ENCODE measurements at places on chromosomes 3 and 15.

GRCh38 chr3:38655708-38656300, 6.3 kb upstream of the SCN5A start:
- no peak for DNase-seq

DNA sequence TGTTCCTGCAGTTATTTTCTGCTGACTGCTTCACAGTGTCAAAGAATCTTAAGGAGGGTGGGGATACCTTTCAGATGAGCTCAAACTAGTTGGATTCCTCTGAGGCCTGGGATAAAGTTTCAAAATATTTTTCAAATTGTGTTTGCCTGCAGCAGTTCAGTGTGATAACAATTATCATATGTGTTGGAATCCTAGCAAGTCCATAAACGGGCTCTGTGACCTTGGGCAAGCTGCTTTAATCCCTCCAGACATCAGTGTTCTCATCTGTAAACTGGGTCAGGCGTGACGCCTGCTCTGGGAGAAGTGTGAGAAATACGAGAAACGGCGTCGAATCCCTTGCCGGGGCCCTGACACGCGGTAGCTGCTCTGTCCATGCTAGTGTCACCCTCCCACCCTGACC, 153.5 kb downstream of the UACA start:
- no peak for DNase-seq

- no peak for DNase-seq
These were observed 479.4 kb upstream of the CBLB start for GRCh38 chr3:106348139-106348690.

- DNase-seq: no peak
These were observed 58.5 kb downstream of the CEP63 start for GRCh38 chr3:134544316-134544715.

GRCh38 chr3:14457481-14457880, 55.1 kb downstream of the SLC6A6 start:
- DNase-seq: no peak

- DNase-seq: no peak
These were observed 91.5 kb upstream of the MEF2A start for GRCh38 chr15:99473981-99474906.

- DNase-seq: no peak
These were observed 222.0 kb downstream of the STT3B start for GRCh38 chr3:31754575-31755278.

DNA sequence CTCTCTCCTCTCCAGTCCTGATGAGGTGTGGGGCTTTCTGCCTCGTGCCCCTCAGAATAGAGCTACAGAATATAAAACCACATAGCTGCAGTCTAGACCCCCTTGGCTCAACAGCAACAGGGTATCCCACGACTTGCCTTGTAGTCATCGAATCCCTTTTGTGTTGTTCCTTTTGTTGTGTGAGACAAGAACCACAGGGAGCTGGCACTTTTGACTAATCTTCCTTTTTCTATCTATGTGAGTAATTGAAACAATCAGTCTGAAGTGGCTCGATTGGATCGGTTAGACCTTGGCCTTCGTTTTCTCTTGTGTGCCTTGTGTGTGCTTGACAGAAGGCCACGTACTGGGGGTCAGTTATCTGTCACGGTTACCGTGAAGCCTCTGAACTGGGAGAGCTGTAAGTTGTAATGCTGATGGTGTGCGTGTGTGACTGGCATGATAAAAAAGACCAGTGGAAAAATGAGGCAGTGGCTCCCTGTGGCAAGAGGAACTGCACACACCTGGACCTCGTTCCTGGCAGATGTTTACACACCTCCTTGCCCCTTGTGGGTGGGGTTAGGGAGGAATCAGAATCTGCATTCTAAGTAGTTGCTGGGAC, 23.2 kb upstream of the IQCF6 start:
- DNase-seq: no peak

DNA sequence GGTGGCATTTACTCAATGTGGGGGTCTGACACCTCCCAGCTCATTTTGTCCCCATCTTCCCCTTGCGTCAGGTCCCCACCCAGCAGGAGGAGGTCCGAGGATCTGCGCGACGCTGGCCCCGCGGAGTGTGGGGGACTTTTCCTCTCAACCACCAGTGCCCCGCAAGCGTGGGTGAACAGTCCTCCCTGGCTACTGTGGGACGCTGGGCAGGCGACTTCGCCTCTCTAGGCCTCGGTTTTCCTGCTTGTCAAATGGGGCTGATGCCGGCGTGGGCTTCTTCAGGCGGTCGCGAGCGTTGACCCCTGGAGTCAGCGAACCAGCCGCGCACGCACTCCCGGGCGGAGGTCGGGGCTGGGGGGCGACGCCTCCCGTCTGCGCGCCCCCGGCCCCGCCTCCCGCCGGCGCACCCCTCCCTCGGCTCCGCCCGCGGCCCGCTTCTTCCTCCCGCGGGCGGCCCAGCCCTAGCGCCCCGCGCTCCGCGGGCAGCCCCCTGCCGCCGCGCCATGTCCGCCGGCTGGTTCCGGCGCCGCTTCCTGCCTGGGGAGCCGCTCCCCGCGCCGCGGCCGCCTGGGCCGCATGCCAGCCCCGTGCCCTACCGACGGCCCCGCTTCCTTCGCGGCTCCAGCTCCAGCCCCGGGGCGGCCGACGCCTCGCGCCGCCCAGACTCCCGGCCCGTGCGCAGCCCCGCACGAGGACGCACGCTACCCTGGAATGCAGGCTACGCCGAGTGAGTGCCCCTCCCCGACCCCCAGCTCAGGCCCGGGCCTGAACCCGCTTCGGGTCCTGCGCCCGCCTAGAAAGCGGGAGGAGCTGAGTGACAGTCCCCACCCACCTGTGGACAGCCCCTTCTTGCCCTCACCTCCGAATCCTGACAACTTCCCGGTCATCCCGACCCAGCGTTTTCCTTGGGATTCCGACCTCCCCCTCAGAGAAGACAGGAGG, at the start of gene PPM1M:
PPM1M (plus strand) TSS at position 438 of the 942 bp plus-strand sequence; CDS start at position 504, 66 bp downstream.
- no peak for DNase-seq

- no peak for DNase-seq
These were observed 49.8 kb upstream of the DAZL start for GRCh38 chr3:16654976-16655375.

DNA sequence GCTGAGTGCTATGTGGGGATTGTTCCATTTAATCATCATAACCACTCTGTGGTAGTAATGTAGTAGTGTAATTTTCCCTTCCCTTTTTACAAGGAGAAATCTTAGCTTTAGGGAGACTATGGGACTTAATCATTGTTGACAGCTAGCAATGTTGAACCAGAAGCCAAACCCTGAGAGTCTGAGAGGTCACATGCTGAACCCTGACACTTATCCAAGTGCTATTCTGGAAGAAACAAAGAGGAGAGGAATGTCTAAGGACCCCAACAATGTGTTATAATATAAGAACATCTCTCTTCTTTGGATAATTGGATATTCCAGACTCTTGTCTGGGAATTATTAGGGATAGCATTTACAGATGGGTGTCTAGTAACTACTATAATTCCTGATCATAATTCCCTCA, 58.4 kb downstream of the GAP43 start:
- no peak for DNase-seq

GRCh38 chr15:24696842-24697241, 21.3 kb downstream of the NPAP1 start:
- no peak for DNase-seq

GRCh38 chr3:194941956-194942511, 256.4 kb downstream of the FAM43A start:
- DNase-seq: no peak

DNA sequence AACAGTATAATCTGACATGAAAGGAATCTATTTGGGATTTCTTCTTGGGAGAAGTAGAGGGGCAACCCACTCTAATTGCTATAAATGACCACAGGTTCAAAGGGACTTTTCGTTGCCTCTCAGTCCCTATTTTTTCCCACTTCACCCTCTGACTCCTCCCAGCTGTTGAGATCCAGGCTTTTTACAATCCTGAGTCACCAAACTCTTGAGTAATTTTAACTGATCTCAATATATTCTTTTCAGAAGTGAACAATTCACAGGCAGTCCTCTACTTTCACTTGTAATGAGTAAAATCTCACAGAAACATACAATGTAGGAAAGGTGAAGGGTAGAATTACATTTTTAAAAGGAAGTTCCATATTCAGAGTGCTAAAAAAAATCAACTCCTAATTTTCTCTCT, 44.6 kb downstream of the EIF4E3 start:
- no peak for DNase-seq

- no peak for DNase-seq
These were observed 133.1 kb downstream of the SMAD6 start for GRCh38 chr15:66834881-66835878.

GRCh38 chr3:133404920-133405319, 5.1 kb downstream of the BFSP2 start:
- no peak for DNase-seq

GRCh38 chr3:171286580-171287249, 173.5 kb downstream of the TNIK start:
- DNase-seq: no peak

DNA sequence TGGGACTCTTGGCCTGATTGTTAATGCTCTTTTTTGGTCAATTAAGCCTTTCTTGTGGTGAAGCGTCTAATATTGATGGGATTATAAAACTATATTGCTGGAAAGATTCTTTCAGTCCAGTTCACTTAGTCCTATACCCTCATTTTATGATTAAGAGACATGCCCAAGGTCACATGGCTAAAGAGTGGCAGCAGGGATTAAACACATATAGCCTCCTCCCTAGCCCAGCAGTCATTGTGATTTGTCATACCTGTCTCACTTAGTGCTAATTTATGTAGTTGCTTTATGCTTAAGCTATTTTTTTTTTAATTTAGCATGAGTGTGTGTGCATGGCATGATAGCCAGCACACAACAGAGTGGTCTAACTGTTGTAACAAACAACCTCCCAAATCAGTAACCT, 9.5 kb downstream of the PARP14 start:
- DNase-seq: no peak

DNA sequence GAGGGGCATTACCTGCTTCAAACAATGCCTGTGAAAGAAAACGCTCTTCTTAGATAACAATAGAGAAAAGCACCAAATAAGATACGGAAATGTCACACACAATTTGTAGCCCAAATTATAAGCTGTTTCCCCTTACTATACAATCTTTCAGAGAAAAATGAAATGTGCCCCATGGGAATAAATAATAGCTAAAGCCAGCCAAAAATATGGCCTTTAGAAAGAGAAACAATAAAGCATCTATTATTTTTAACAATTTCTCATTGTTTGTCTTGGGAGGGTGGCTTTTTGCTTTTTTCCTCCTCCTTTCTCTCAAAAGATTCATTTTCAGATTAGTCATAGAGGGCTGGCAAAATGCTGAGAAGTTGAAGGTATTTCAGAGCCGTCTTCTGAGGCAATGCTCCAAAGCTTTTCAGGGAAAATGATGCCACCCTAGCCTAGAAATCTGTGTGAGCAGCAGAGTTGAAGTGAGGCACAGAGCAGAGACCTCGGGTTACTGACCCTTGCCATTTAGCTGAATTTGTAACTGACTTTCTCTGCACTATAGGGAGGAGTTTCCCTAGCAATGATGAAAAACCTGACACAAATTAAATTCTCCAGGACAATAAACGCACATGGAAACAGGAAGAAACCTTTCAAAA, 86.3 kb upstream of the PRICKLE2 start:
- no peak for DNase-seq

DNA sequence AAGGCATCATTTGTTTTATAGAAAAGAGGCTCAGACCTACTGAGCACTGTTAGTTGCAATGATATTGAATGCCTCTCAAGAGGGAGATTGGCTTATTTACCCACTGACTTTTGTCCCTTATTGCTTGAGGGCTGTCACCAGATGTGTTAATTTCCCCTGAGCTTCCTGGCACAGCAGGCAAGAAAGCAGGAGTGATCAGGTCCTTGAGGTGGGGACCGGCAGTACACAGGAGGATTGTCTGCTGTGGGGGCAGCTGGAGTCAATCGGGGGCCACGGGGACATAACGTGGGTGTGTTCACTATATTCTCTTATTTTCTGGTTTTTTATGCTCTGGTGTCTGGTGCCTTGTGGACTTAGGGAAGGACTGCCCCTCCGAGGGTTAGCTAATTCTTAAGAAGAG, 44.6 kb downstream of the GASK1A start:
- DNase-seq: no peak

GRCh38 chr3:142568393-142569017, 10.0 kb downstream of the ATR start:
- DNase-seq: no peak

GRCh38 chr15:101526442-101526841, 36.9 kb upstream of the PCSK6 start:
- no peak for DNase-seq

DNA sequence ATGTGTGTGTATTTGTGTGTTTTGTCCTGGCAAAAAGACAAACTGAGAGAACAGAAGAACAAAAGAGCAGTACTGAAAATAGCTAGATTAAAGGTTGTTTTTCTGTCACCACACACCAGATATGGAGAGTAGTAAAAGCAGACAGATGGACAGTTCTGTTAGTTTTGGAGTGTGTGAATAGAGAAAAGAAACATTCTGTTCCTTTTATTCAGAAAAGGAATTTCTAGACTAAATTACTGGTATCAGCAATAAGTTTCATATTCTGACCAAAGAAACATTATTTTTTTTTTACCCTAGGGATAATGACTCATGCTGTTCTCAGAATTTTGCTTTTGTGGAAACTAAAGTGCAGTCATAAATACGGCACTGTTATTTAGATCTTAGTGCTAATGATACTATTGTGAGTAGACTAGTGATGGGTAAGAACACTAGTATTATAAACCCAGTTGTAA, 32.9 kb downstream of the PIK3CA start:
- DNase-seq: no peak

- DNase-seq: no peak
These were observed 29.5 kb downstream of the CORO2B start for GRCh38 chr15:68608206-68608843.

DNA sequence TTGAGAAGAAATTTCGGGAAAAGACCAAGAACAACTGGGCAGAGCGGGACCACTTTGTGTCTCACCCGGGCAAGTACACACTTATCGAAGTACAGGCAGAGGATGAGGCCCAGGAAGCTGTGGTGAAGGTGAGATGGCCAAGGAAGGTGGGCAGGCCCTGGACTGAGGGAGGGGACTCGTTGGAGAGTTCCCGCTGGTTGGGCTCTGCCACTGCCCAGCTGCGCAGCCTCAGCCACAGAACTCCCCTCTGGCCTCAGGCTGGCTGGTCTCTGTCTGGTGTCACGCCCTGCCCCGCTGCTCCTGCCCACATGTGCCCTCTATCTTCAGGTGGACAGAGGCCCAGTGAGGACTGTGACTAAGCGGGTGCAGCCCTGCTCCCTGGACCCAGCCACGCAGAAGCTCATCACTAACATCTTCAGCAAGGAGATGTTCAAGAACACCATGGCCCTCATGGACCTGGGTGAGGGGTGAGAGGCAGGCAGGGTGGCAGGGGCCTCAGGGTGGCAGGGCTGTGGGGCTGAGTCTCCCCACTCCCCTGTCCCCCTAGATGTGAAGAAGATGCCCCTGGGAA, 2.4 kb downstream of the PARP3 start:
- DNase-seq: no peak

GRCh38 chr3:31133541-31133940, 239.1 kb upstream of the GADL1 start:
- no peak for DNase-seq

Data from breast epithelium (tissue), 4 donors.